ENCODE measurements at places on chromosomes 7 and 10.

DNA sequence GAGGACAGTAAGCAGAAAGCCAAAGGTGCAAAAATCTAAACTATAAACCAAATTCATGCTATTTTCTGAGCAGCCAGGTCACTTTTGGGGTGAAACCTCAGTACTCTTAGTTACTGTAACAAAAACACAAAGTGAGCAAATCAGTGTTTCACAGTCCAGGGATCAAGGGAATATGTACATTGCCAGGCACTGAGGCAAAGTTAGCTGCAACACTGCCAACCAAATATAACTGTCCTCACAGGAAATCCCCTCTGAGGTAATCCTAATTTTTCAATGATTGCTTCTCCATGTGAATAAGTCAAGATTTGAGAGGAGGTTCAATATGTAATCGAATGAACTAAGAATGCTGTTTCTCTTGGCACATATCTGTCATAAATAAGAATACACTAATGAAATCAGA is 229.7 kb downstream of the TSPAN12 start:
- no peak for DNase-seq

GRCh38 chr7:91416155-91416865 is 152.1 kb downstream of the FZD1 start:
- no peak for DNase-seq

DNA sequence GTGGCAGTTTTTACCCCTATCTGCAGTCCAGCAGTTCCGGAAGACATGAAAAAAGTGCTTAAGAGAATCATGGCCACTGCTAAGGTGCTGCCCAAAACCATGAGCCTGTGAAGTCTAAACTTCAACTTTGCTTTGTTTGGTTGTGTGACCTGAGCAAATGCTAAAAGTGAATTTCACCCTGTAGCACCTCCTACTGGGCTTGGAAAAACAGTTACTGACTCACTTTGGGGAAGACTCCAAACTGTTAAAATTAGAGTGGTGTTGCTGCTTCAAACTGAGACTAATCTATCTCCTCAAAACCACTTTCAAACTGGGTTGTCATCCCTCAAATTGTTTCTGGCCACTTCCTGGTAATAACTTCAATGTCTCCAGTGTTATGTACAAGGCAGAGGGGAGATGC is 21.3 kb downstream of the MKX start:
- peak; percentile 8 for DNase-seq

- no peak for DNase-seq
These were observed 13.2 kb upstream of the PRKCQ start for GRCh38 chr10:6593241-6593671.

GRCh38 chr10:125169915-125170314 is 9.6 kb upstream of the CTBP2 start:
- no peak for DNase-seq

DNA sequence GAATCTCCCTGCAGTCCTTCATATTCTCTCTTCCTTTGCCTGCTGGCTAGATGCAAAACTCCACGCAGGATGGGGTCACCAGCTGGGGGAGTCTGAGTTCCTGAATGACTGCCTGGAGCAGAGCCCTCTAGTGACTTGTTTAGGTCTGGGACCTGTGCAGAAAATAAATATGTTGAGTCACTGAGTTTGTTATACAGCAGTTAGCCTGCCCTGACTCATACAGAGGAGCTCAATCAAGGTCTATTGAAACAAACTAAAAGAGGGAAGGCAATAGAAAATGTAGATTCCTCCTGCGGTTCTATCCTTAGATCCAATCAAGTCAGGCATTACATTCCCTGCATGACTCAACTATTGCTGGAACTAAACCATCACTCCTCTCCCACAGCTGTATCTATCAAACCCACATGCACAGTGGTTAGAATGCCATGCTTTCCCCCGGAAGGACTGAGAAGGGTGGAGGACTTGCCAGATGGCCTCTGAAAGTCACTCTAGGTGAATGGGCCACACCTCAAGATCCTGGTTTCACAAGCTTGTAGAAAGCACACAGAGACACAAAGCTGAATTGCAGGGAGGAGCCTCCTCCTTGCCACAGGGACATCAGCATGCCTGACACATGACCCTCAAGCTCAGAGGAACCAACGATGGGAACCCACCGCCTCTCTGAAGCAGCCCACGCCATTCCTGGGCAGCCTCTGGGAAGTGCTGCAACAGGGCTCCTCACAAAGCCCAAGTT is 73.9 kb downstream of the SH3PXD2A start:
- peak; percentile 53 for DNase-seq

Measured in hematopoietic multipotent progenitor cell treated with erythropoietin and hydrocortisone succinate and interleukin-3 and kit ligand, for 6 days (in vitro differentiated cells).